ENCODE measurements at places on chromosomes 2 and 18.

DNA sequence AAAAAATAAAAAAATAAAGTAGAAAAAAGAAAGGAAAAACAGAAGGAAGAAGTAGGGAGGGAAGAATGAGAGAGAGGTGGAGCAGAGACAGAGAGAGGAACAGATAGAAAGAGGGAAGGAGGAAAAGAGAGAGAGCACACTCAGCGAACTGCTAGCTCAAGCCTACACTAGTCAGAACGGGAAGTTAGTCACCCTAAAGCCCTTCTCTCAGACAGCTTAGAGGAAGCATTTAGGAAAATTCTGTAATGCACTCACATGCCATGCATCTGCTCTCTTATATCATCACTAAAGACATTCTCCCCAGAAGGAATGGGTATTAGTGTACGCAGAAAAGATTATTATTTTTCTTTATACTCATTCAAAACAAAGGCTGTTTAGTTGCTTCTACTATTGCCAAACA lies 68.1 kb upstream of the SULT1C3 start:
- DNase-seq = no peak

- no peak for DNase-seq
These were observed 8.8 kb downstream of the TXNDC2 start for GRCh38 chr18:9894454-9895068.

DNA sequence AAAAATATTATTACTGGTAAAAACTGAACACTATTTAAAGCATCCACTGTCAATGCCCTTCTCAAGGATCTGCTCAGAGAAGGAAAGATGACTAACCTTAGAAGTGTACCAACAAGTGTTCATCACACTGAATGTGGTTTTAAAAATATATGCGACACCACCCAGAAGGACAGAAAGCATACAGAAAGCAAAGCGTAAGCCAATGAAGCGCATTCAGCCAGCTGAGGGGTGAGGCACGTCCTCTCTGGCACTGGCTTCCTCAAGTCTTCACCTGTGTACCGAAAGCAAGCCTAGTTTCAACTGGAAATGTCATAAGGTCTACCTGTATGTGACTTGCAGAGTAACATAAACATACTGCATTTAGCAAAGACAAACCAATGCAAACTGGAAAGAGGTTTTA lies 88.8 kb downstream of the PSMG2 start:
- no peak for DNase-seq

DNA sequence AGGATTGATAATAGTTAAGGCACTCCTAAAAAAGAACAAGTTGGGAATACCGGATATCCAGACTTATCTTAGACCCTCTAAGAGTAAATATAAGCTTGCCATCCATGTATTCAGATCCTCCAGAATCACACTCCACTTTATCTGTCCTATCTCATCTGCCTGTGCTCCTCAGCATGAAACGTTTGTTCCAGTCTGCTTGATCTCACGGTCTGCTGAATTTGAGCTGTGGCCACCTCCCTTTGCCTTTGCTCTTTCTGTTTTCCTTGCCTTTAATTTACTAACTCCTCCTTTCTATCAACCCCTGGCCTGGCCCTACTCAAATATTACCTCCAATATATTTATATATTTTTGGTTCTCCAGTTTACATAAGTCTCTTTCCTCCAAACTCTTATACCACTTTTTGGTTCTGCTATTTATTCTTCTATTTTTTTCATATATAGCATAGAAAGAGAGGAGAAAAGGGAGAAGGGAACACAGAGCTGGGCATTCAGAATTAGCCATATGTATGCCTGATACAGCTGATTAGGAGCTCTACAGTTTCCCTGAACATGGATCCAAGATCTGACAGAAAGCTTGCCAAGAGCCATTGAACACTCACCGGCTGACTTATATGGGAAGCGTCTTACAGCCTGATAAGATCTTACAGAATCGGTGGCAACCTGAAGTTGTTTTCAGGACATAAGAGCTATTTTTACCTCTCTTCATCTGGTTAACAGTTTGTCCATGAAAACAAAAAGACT lies 21.8 kb upstream of the DNAJC27 start:
- peak; percentile 58 for DNase-seq

- no peak for DNase-seq
These were observed 24.9 kb downstream of the COPS9 start for GRCh38 chr2:240111253-240111652.

DNA sequence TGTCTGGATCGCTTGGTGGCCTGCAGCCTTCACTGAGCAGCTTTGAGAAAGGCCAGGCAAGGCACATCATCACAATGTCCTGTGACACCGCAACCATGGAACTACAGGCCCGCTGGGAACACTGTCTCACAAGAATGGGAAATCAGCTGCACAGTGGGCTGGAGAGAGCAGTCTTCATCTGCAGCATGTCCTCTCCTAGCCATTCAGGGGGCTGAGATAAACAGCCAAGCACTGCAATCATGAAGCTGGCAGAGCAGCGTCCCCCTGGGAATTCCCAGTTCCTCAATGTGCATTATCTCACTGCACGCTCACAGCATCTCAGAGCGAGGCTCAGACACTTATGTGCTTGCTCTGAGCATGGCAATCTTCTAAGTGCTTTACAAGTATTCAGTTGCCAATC lies 1.9 kb downstream of the CMPK2 start:
- no peak for DNase-seq

GRCh38 chr2:219405451-219405850 lies 12.7 kb upstream of the DES start:
- DNase-seq = peak; percentile 27

DNA sequence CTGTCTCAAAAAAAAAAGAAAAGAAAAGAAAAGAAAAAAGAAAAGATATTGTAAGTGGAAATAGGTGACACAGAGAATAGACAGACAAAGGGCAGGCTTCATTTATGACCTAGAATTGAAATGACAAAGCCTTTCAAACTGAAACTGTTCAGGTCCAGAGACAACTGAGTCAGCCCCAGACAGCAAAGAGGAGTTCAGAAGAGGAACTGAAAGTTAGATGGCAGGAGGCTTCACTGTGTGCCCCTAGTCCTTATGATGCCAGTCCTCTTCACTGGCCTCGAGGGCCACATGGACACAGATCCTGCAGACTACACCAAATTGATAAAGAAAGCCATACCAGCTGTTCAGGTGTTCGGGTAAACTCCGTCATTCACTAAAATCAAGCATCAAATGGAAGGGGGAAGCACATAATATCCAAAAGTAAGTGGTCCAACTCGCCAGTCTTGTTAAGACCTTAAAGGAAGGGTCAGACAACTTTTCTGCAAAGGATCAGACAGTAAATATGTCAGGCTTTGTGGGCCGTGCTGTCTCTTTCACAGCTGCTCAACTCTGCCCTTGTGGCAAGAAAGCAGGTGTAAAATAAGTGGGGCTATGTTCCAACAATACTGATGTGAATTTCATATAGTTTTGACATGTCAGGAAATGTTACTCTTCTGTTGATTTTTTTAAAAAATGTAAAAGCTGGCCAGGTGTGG lies 231.9 kb upstream of the MGAT5 start:
- no peak for DNase-seq

DNA sequence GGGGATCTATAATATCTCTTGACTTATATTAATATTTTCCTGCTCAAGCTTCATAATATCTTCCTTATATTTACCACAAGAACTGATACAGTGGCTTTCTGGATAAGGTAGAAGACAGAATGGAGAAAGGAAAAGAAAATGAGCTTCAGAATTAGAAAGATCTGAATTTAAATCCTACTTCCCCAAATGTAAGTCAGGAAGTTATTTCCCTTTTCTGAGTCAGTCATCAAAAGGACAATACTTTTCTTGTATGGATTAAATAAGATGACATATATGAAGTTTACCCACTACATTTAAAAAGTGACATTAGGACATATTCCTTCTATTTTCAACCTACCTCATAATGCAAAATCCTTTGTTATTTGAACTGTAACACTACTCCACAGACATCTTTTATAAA lies 19.0 kb downstream of the KRCC1 start:
- DNase-seq = no peak

GRCh38 chr2:163157891-163158496 lies 319.4 kb upstream of the KCNH7 start:
- peak; percentile 65 for DNase-seq

DNA sequence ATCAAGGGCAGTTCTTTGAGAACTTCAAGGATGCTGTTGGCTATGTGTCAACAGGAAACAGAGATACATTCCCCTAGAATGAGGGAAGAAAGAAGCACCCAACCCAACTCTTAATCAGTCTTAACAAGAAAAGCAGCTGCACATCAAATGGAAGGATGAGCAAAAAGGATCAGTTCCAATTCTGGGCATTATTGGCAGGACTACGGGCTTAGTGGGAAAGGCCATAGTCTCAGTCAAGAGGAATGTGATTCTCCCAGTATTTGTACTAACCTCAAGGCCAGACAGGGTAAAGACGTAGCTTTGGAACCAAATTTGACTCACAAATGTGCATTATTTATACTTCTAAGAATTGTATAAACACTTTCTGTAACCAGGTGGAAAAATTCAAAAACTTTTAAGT lies 18.2 kb downstream of the BMP10 start:
- DNase-seq = no peak

DNA sequence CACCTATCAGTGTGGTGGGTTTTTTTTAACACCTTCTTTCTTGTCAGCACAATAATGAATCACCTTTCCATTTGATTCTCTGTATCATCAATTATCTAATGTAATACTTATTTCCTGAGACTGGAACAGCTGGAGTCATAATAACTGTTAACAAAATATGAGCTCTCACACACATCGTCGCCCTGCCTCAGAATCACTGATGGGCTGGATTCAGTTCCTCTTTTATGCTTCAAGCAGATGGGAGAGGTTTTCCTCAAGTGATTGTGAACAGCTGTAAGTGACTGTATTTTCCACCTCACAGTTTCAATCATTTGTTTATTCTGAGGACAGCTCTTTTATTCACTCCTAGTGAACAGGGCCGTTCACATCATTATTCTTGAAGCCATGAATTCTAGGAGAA lies 330.2 kb downstream of the DSC3 start:
- DNase-seq = no peak

- no peak for DNase-seq
These were observed 540.8 kb upstream of the SPHKAP start for GRCh38 chr2:228722311-228722710.

DNA sequence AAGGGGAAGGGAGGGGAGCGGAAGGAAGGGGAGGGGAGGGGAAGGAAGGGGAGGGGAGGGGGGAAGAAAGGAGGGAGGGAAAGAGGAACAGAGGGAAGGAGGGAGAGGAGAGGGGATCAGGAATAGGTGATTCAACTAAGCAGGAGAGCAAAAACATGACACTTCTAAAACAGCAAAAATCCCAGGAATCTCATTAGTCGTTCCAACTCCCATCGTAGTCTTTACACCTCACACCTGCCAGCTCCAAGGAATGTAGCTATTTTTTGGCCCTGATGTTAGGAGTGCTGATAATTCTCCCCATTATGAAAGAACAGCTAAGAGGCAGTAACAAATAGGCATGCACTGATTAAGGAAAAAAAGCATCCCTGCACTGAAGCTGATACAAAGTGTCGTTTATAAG lies 709.9 kb upstream of the PKDCC start:
- DNase-seq = no peak

DNA sequence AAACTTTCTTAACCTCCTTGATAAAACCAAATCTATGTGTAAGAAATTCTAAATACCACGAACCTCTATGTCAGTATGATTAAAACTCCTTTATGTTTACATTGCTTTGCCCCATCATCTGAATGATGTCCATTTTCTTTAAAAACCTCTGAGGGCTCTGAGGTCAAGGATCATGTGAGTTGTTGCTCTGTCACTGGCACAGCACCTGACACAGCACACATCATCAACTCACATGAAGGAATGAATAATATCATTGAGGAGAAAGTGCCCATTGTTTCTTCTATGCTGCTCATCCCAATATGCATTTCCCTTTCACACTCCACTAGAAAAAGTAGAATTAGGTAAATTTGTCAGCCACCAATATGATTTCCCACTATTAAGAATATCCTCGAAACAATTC lies 1178.7 kb upstream of the NRXN1 start:
- no peak for DNase-seq

DNA sequence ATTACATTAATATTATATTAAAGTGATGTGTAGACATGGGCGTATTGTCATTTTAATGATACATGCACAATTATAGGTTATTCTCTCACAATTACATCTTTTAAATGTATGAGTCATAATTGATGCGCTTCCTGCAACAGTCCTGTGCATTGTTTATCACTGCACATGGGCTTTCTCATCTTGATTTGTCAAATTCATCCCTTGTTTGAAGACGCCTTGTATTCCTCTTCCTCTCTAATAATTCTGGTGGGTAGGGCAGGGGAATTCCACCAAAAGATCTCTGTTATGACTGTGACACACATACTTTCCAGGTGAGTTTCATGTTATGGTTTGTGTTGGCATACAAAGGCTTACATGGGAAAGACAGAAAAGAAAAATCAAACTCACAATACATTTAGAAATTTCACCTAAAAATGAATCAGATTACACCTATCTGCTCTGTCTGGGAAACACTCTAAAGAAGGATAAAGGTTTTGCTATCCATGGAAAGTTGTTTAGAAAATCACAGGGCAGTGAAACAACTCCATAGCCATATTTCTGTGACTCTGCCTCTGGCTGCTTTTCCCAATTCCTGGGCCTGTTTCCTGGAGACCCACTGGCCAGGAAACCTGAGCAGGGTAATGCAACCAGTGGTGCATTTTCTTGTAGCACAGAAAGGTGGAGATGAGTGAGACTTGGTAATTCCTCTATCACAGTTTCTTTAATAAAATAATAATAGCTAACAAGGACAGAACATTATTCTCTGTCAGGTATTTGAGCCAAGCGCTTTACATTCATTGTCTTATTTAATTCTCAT lies 13.2 kb downstream of the SLC9A2 start:
- no peak for DNase-seq

- no peak for DNase-seq
These were observed 69.2 kb downstream of the NABP1 start for GRCh38 chr2:191747170-191747530.

DNA sequence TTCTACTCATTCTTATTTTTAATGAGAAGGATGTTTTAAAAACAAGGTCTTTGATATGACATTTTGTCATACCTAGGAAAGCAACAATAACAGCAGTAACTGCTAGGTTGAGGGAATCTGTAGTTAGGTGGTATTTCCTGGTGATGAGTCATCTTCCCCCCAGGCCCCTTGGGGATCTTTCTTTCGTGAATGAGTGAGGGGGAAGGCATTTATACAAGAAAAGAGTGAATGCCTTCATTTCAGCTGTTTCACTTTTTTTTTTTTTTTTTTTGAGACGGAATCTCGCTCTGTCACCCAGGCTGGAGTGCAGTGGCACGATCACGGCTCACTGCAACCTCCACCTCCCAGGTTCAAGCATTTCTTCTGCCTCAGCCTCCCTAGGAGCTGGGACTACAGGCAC lies 108.6 kb downstream of the MAP4K4 start:
- no peak for DNase-seq

DNA sequence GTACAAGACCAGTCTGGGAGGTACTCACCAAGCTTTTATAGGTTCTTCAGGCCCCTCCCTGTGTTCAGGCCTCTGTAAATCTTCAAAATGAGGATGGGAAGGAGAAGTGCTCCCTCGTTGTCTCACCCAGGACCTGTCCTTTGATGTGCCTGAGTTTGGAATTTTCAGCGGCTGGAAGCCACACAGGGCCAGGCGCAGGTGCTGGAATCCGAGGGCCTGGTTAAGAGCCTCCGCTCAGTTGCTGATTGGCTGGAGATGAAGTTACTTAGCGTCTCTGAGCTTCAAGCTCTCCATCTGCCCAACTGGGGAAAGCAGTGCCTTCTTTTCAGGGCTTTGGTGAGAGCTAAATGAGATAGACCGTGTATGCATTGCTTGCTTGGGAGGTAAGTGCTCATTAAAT lies 30.0 kb downstream of the HJURP start:
- DNase-seq = no peak

Data from DMS53 (cell line).